Tongue (tissue), 3 donors: ENCODE measurements at places on chromosomes 1 and 21. TPM values are rescaled to one million over a fixed set of nuclear protein-coding genes. Genes with fewer than 3 reads are reported as not detected.
A peak's percentile ranks its signal among the peaks of the same experiment; 100 is the strongest.

- no peak for DNase-seq
Measured at GRCh38 chr1:39926343-39926793, 24.7 kb upstream of the MYCL start.

GRCh38 chr21:41091616-41092015 is 76.3 kb upstream of the BACE2 start:
- peak; percentile 89 for DNase-seq

RXRG gene
- 43.3 TPM for total RNA-seq

DNA sequence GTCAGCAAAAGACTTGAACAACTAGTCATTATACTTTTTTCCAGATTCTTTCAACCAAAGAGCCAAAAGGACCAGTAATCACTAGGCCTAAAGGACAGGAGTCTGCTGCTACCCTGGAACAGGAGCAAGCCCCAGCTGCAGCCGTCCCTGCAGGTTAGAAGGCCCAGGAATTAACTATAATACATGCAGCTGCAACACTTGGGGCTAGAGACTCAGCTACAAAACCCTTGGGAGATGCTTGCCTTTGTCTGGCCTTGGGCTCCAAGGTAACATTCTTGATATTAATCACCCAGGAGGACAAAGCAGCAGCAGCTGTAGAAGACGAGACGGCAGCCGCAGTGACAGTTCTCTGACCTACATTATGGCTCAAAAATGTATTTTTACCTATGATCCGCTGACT is 841.2 kb upstream of the ADGRL4 start:
- peak; percentile 21 for DNase-seq

PCBP3 gene
- 5.5 TPM for total RNA-seq

- DNase-seq, result no peak
Measured at GRCh38 chr1:71655604-71656003, 574.8 kb upstream of the ZRANB2 start.

DNA sequence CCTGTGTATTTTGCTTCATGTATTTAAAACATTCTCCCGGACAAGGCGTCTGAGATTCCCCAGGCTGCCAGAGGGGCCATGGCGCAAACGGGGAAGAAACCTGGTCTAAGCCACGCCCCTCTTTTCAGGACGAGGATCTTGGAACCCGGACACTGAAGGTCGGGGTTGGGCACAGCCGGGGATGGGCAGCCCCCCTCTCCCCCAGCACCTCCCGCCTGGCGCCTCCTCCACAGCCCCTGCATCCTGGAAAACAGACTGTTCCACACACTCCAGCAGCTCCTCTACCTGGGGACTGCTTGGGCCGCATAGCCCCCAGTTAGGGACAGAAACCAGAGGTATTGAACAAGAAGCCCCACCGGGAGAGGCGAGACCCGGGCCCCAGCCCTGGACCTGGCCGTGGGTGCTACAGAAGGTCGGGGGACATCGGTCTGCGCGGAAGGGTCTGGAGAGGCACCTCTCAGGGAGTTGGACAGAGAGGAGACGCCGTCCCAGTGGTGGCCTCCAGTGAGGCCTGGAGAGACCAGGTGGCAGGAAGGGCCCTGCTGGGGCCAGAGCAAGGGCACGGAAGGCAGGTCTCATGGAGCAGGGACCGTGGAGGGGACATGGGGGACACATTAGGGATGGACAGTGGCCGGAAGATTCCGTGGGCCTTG is 5.4 kb downstream of the TP73 start:
- no peak for DNase-seq

DNA sequence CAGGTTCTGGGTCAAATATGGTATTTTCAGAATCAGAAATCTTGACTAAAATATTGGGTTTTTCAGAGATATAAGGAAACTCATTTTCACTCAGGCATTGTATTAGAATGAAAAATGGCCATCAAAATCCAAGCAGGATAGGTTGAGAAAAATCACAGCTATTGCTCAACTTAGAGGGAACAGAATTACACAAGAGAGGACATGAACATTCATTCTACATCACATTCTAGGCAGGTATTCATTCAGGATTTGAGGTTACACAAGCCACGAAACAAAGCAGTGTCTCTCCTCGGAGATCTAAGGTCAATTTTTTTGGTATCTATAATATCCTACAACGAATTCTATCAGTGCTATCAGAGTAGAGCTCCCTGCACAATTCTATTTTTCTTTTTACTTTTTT is 163.6 kb upstream of the HP1BP3 start:
- DNase-seq, result no peak

PDZK1 gene
- total RNA-seq, result not detected

DNA sequence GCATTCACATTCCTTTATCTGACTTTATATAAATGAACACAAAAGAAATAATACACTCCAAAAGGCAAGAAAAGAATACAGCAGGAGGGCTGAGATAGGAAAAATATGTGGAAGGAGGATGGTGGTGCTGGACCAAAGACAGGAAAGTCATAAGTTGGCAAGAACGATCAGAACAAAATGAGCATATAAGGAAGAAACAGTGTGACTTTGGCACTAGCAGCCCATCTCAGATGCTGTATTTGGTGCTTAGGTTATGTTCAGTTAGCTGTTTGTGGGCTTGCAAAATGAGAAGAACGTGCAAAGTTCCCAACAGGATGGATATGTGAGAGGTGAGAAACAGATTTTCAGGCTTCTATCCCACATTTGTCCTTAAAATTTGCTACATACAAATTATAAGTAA is 719.8 kb upstream of the ADGRL4 start:
- DNase-seq, result peak; percentile 46

SNX27 gene
- total RNA-seq, result 44.2 TPM

GRCh38 chr21:46557919-46558392 is 46.9 kb downstream of the S100B start:
- no peak for DNase-seq

- DNase-seq, result no peak
Measured at GRCh38 chr1:3030663-3031381, 9.6 kb downstream of the ACTRT2 start.

IL22RA1 gene
- total RNA-seq, result 1.2 TPM

DNA sequence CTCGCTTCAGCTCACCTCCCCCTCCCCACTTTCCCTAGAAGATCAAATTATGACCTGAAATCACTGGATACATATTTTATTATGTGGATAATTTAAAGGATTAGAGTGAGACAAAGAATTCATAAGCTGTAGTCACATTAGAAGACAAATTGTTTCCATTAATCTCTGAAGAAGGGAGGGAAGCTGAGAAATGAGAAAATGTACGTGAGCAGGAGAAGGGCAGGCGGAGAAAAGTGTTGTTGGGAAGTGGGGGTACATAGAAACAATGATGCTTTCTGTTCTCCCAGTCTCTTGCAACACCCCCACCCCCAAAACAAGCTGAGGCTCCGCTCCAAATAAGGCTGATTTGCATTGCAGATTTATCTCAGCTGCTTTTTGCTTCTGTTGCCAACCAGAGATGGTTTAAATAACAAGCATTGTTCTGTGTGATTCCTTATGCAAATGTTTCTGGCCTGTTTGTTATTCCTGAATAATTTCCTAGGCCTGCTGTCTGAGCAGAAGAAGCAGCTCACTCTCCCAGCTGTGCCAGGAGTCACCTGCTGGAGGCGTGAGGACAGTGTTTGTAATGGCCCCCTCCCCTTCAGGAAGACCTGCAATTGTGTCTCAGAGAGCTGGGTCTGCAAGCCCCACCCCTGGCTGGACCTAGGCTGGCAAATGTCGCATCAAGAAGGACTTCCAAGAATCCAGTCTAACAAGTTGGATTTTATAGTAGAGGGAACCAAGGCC is 121.8 kb upstream of the TNR start:
- DNase-seq, result peak; percentile 32

RNASEL gene
- total RNA-seq, result 7.4 TPM

S100A6 gene
- total RNA-seq, result 103 TPM

DNA sequence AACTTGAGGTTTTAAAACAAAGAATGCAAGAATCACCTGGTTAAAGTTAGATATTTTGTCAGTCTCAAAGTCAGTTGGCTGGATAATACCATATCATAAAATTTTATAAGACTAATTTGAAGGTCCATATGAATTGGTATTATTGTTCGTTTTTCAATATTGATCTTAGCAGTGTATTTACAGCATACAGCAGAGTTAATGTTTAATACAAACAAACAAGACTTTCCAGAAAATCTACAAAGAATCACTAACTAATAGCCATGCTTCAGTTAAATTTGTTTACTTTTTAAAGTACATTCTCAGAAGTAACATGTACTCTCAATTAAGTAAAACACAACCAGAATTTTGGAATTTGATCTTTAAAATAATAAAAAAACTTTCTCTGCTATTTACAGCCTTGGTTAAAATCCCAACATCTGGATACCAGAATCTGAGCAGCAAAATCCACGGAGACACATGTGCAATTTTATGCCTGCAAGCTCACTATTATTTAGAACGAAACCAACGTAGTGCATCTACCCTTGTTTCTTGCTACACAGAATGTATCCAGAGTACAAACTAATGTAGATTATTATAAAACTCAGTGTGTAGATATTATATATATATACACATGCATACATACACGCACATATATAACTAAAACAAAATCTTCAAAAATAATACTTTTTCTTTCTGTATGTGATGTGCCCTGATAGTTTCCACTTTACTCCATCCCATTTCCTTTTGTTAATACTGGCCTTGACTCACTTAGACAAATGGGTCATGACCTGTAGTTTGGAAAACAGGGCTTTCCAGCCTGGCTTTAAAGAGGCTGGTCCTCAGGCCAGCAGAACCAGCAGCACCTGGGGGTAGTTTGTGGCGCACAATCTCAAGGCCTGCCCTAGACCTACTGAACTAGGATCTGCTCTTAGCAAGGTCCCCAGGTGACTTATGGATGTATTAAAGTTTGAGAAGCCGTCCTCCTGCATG is 63.6 kb upstream of the ERG start:
- peak; percentile 54 for DNase-seq
